Dermis lymphatic vessel endothelial cell (primary cell): ENCODE measurements at places on chromosomes 3 and 15. TPM values are rescaled to one million over a fixed set of nuclear protein-coding genes. Genes with fewer than 3 reads are reported as not detected.

The GOLGA8G gene
- not detected in 2 replicates for total RNA-seq

The RASA2 gene
- total RNA-seq = 9.2 and 10.3 TPM in 2 replicates

The STIMATE gene
- 9.4 and 10.0 TPM in 2 replicates for total RNA-seq

The RSL24D1 gene
- total RNA-seq = 67.9 and 98.2 TPM in 2 replicates

The CHRNA3 gene
- total RNA-seq = not detected in 2 replicates

The UROC1 gene
- total RNA-seq = under 0.01 TPM in 1 of 2 replicates, not detected in the other

The PGBD4 gene
- total RNA-seq = 1.1 and 1.2 TPM in 2 replicates

The SCN11A gene
- total RNA-seq = under 0.01 and 0.09 TPM in 2 replicates

The ITGB5 gene
- total RNA-seq = 36.4 and 50.2 TPM in 2 replicates

The B3GNT5 gene
- total RNA-seq = 32.9 and 39.0 TPM in 2 replicates

The ZNF80 gene
- not detected in 2 replicates for total RNA-seq

The SNURF gene
- 33.3 and 37.6 TPM in 2 replicates for total RNA-seq

The ALDH1A3 gene
- 5.4 and 15.3 TPM in 2 replicates for total RNA-seq

The GOLGB1 gene
- 45.9 and 48.6 TPM in 2 replicates for total RNA-seq

The SERINC4 gene
- total RNA-seq = 0.11 TPM in 1 of 2 replicates, not detected in the other

The HCN4 gene
- not detected in 2 replicates for total RNA-seq
